Cerebellar nuclear complex (tissue), 1 donor: ENCODE measurements at places on chromosomes 12 and 14.

DNA sequence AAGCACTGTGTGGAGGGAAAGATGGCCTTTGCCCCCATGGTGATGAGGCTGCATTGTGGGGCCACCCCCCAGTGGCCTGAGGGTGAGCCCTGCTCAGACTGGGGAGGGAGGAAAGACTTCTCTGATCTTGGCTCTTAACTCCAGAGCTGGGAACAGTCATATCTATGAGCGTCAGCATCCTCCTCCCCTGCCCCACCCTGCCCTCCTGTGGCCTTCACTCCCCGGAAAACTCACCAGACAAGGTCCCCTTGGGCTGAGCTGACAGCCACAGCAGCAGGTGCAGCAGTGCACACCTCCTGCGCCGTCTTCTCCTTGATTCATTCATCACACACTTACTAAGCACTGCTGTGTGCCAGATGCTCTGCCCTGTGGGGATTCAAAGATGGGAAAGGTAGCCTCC lies 98.8 kb downstream of the B4GALNT3 start:
- DNase-seq, result no peak

DNA sequence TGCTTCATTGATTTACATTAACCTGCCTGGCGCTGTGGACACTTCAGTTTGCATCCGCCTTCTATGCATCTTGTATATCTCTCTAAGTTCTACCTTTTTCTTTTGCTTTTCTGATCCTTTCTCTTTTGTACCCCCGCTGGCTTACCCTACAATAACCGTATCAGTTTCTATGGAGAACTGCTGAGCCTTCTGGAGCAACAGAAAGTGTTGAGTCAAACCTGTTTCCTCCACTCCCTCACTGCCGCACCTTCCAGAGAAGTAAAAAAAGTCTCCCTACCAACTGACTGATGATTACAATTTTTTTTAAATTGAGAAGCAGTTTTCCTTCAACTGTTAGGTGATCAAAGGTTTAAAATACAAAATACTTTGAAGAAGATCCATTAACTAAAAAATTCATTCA lies 17.4 kb downstream of the EXD2 start:
- DNase-seq, result no peak

DNA sequence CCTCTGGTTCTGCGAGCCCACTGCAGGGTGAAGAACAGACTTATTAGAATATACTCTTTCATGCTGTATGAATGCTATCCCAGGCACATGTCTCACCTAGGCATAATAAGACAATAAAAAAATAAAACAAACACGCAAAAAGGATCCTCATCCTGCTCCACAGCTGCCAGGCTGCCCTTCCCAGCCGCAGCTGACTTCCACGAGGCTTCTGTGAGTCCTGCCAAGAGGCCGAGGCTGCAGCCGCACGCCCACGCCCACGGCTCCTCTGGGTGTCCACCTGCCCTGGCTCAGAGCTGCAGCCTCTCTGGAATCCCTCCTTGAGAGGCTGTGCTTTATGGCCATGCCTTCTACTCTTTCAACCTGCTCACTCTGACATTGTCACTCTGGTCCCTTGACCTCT lies 6.9 kb downstream of the SMIM41 start:
- DNase-seq, result no peak

GRCh38 chr14:39181026-39181692 lies 6.1 kb downstream of the PNN start:
- DNase-seq, result no peak

DNA sequence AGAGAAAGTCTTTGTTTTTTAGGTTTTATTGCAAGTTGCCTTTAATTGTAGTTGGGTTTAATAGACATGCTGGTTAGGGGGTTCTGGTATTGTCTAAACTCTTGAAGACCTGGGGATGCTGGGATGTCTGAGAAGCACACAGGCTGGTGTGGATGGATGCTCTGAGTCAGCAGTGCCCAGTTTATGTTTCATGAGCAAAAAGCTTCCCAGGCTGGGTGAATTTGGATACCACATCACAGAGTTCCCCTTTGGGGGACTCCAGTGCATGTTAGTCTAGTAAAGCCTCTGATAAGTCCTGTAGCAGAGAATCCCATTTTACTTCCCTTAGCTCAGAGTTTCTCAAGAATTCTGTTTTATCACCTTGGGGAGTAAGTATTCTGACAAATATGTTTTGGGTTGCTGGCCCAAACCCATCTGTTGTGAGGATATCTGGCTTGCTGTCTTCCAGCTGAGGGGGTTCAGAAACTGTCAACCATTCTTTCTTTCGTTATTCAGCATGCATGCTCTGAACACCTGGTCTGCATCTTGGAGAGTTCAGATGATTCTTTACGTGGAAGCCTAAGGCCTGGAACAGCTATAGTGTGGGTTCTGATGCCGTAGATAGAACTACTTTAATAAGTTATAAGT lies 509.1 kb downstream of the VRK1 start:
- no peak for DNase-seq

DNA sequence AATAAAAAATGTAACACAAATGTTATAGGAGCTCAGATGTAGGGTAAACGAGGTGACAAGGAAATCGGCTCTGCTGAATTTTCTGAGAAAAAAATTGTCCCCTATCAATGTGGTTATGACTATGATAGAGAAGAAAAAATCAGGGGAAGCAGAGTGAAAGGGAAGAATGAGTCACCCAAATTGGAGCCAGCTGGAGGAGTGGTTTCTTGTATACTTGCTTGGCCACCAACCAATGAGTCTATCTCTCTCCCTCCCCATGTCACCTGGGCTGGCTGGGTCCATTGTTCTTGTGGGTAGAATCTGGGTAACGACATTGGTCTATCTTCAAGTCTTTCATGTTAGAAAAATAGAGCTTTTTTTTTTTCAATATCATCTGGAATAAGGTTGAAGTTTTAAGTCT lies 196.6 kb upstream of the FLRT2 start:
- DNase-seq, result no peak

DNA sequence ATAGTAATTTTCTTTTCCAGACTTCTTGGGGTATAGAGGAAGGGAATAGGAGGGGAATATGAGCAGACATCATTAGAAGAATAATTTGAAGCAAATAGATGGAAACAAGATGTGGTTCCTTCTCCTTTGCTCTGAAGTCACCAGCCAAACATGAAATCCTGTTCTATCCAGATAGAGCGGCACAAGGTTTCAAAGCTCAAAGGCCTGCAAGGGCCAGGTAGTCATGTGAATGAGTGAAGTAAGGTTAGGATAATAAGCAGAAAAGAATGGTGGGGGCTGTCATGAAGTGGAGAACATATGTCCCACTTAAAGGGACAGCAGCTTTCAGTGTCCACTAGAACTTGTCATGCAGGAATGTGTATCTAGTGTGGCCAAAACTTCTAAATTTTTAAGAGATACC lies 2.5 kb upstream of the IKZF4 start:
- DNase-seq, result no peak

GRCh38 chr12:24072302-24072701 lies 122.8 kb upstream of the SOX5 start:
- no peak for DNase-seq

DNA sequence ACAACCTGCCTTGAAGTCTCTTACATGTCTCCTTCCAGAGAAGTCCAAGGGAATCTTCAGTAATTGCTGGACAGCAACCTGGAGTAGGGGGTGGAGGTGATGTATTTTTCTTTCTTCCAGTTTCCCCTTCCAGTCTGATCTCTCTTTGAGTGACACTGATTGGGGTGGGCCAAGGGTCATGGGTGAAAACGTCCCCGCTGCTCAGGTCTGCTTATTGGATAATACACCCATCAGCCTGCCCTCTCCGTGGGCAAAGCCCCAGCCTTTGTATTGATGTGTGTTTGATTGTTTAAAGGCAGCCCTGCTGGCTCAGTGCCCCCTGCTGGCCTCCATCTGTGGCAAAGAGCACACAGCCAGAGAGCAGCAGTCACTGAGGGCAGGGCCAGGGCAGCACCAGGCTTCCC lies 35.7 kb upstream of the ATP2A2 start:
- no peak for DNase-seq
